Activated T-cell treated with anti-CD3 and anti-CD28 coated beads for 48 hours (primary cell): ENCODE measurements at places on chromosomes 7 and 10.

DNA sequence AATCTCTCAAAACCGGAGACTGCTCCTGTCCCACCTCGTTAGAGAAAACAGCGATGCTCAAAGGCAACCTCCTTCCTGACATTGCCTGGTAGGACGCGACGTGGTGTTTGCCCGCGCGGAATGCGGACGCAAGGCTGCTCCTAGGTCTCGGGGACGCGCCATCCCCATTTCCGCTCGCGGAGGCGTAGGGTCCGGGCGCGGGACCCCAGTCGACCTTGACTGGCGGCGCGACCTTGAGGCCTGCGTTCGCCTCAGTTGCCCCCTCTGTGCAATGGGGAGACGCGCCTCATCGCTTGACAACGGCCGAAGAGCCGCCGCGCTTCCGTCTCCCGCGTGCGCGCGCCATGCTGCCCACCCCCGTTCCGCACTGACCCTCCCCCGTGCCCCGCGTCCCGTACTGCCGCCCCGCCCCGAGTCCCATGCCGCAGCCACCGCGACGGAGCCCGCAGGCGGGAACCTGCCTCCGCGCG, 412 bp upstream of the PPIA start:
- no peak for DNase-seq

GRCh38 chr7:55335151-55335550, 30.0 kb upstream of the LANCL2 start:
- DNase-seq, result no peak

- no peak for DNase-seq
Measured at GRCh38 chr10:117221156-117221711, 19.7 kb upstream of the SLC18A2 start.

DNA sequence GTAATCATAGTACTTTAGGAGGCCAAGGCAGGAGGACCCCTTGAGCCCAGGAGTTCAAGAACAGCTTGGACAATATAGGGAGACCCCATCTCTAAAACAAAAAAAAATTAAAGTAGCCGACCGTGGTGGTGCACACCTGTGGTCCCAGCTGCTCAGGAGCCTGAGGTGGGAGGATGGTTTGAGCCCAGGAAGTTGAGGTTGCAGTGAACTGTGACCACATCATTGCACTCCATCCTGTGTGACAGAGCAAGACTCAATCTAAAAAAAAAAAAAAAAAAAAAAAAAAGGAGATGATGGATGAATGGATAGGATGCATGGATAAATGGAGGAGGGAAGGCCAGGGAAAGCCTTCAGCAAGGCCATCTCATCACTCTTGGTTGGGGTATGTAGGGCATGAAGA, 33.4 kb upstream of the BMPR1A start:
- DNase-seq, result no peak

DNA sequence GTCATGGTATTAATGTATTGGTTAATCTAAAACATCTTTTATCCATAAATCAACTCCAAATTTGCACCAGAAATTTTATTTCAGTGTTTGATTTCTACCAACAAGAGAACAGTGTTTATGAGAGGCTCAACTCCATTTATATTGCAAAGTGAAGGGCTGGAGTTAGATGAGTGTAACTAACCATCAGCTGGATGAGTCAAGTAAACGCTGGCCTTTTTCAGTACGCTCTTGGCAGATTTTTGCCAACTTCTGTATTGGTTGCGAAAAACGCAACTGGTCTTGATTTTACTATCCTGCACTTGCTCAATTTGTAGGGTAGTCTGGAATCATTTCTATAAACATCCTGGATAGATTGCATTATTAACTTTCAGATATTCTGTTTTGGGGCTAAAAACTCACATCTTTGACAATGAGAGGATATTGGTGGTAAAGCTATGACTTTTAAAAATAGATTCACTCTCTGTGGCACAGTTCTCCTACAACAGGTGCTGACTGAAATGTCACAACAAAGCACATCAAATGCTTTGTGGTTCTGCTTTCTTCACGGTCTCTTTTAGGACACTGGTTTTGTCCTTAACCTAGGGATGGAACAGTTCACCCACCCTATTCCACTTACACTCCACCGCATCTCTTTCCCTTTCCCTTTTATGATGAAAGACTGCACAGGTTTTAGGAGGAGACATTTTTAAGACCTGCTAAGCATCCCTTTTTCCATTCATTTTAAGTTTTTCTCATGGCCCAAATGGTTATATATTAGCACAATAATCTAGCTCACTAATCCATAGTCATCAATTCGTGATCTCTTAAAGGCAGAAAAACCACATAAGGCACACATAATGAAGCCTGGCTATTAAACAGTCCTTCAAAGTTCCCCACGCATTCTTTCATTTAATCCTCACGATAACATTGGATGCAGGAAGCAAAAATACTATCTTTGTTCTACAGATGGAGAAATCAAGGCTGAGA, 12.8 kb downstream of the CACNA2D1 start:
- DNase-seq, result no peak

GRCh38 chr10:44385696-44386441, 972 bp upstream of the CXCL12 start:
- no peak for DNase-seq

DNA sequence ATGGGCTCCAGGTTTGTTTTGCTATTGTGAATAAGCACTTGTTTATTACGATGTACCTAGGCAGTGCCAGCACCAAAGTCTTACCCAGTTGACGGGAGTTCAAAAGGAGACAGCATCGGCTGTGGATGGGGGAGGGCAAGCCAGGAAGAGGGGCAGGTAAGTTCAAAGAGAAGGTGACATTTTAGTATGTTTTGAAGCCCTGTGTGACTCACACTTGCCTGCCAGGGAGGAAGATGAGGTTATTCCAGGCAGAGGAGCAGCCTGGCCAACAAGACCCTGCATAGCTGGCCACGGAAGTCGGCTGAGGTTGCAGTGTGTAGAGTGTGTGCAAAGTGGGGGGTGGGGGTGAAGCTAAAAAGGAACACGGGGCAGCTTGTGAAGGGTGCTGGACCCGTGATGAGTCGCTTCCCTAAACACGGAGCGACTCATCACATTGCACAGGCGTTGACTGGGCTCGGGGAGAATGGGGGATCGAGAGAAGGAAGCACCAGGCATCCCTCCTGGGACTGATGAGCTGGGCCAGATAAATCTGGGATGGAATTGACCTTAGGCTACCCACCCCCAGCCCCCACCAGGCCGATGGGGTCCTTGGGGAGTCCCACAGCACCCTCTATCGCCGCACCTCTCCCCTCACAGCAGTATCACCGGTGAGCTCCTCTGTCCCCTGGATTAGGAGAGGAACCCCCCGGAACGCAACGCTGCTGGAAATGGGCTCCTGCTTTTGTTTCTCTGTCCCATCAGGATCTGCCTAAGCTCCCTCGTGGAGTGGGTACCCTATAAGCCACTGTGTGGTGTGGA, 97.9 kb upstream of the IKZF1 start:
- peak; percentile 63 for DNase-seq

DNA sequence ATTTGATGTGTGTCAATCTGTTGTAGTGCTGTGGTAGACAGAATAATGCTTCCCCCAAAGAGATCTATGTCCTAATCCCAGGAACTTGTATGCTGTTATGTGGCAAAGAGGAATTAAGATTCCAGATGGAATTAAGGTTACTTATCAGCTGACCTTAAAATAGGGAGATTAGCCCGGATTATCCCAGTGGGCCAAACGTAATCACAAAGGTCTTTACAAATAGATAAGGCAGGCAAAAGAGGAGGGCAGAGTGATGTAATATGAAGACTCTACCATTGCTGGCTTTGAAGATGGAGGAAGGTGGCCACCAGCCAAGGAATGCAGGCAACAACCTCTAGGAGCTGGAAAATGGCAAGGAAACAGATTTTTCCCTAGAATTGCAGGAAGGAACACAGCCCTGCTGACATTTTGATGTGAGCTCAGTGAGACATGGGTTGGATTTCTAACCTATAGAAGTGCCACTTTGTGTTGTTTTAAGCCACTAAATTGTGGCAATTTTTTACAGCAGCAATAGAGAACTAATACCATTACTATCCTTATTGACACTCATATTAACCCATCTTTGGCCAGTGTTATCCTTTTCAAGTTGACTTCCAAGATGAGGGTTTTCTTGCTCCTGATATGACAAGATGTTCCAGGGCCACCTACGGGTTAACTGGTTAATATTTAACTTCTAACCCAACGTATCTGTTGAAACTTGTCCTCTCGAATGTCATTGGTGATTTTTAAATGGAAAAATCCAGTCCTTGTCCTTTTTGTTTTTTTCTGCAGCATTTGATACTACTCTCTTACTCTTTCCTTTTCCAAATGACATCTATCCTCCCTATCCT, 29.3 kb downstream of the CYCS start:
- DNase-seq, result no peak

GRCh38 chr7:14841869-14842268, 60.7 kb downstream of the DGKB start:
- no peak for DNase-seq

- no peak for DNase-seq
Measured at GRCh38 chr10:58143944-58144343, 123.8 kb downstream of the IPMK start.

GRCh38 chr7:35355199-35355598, 101.3 kb upstream of the TBX20 start:
- no peak for DNase-seq

GRCh38 chr10:102678842-102679289, 34.6 kb downstream of the TRIM8 start:
- no peak for DNase-seq

DNA sequence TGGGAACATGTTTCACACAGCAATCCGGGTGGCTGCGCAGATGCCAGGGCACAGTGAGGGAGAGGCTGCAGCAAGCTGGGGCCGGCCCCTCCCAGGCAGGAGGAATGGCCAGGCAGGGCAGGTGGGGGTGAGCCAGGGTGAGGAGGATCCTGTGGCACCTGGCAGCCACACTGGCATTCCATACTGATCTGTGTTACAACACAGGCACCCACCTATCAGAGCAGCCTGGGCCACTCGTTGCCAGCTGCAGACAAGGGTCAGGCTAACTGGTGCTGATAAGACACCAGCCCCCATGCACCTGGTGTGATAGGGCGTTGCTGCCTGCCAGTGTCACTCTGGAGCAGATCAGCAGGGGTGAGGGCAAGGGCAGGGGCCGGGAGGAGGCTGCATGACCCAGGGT, 16.6 kb upstream of the RET start:
- no peak for DNase-seq

- DNase-seq, result no peak
Measured at GRCh38 chr7:117605712-117606111, 125.9 kb downstream of the CFTR start.

DNA sequence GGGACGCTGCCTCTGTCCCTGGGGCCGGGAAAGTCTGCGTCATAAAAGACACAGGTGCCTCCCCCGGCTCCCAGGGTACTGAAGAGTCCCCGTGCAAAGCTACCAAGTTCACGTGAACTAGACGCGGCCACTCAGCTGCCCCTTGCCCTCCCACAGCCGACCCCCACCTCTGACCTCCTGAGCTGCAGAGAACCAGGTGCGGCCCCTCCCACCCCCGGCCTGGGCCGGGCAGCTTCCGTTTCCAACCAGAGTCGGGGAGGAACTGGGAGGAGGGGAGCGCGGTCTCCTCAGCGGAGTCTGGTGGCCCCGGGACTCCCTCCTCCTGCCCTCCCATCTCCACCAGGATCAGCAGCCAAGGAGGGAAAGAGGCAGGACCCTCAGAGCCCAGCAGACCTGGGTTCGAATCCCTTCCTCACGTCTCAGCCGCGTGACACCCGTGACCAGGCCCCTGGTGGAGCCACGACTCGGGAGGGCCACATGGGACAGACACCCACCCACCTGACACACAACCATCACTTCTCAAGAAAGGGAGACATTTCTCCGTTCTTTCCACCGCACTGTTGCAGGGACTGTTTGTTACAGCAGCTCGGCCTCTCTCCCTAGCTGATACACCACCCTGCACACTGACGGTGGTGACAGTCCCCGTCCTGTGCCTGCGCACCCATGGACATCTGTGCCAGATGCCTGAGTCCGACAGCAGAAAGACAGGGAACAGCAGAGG, 37.4 kb upstream of the PDGFA start:
- DNase-seq, result no peak

DNA sequence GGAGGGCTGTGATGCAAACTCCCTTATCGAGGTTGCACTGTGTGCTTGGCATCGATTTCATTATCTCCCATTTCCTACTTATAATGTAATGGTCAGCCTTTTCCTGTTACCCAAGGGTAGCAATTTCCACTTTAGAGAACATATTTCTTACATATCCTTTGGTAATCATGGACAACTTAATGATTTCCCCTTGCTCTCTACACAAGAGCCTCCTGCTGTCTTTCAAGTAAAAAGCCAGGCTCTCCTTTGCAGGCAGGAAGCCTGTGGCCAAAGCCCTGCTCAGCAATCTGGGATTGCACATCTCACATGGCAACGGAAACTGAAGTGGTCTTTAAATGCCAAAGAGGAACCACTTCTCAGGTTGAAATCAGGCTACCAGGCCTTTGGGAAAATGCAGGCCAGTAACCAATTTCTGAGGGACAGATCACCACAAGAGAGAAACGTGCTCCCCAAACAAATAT, 86.7 kb upstream of the IKZF1 start:
- DNase-seq, result no peak

DNA sequence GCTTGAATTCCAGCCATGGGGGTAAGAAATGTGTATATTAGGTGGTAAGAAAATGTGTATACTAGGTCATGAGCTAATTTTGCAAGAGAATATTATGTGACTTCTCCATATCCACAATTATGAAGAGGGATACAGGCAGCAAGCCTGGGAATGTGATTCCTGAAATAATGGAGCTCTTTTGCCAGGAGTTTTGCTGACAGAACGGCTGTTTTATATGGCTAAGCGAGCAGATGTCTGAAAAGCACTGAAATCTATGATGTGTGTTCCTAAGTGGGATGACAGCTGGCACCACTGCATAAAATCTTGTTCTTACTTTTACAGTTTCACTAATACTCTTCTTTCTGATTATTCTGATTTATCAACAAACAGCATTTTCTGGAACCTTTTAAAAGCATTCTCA, 386.0 kb upstream of the HPS1 start:
- no peak for DNase-seq

DNA sequence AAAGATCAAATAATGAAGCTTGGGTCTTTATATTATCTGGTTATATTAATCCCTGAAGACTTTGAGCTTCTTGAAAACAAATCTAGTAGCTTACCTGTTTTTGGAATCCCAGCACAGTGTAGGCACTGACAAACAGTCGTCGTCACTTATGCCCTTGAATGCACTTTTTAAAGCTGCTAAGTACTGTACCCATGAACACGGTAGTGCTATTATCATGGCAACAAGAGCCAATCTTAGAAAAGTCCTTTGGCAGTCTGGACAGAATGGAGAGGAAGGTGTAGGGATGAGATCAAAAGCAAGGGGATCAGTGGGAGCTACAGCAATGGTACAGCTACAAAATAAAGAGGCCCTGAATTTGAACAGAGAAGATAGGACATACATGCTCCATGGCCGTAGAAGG, 9.4 kb downstream of the SLC25A13 start:
- DNase-seq, result no peak
